ENCODE measurements at places on chromosomes 2 and 18. TPM values are rescaled to one million over a fixed set of nuclear protein-coding genes. Genes with fewer than 3 reads are reported as not detected.

Gene ARHGAP15
- total RNA-seq = 6.8 TPM

Gene RNMT
- total RNA-seq = 27.0 TPM

DNA sequence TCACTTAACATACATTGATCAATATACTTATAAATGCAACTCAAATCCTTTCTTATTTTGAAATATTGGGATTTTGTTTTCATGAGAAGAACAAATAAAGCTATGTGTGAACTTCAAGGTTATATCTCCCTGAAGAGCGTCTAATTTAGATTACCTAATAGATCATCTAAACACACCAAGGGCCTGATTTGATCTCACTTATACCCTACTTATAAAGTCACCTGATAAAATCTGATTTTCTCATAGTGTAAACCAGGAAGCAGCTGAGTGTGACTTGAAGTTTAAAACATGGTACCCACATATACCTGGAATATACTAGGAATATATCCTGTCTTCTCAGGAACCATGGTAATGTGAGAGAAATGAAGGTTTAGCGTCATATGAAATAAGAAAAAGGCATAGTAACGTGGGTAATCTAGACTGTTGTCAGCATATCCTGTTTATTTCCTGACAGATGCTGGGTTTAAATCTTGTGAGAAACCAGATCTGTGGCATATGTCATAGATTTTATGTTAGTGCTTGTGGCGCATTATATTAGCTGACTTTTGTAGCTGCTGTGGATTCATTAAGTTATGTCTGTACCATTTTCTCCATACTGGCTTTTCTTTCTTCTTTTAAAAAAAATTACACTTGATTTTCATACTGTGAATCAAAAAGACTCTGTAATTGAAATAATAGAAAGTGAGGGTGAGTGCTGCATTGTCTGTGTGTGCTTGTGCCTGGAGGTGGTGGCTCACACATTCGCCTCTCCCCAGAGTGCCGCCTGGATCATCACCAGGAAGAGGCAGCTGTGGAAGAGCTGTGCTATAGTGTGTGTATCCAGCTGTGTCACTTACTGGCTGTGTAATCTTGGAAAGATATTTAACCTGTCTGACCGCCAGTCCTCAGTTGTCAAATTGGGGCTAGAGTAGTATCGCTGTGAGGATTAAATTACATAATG lies 164.0 kb downstream of the MYO3B start:
- no peak for DNase-seq

DNA sequence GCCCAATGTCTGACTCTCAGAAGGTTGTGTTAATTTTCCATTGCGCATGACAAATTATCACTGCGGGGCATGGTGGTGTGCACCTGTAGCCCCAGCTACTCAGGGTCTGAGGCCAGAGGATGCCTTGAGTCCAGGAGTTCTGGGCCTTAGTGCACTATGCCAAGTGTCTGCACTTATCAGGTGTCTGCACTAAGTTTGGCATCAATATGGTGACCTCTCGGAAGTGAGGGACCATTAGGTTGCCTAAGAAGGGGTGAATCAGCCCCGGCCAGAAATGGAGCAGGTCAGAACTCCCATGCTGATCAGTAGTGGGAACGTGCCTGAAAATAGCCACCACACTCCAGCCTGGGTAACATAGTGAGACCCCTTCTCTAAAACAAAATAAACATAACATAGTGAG lies 61.7 kb upstream of the ZNF532 start:
- DNase-seq = no peak

- peak; percentile 87 for DNase-seq
Observed at GRCh38 chr2:112692495-112692911, 28.3 kb upstream of the NT5DC4 start.

Gene MRPS5
- total RNA-seq = 69.4 TPM

DNA sequence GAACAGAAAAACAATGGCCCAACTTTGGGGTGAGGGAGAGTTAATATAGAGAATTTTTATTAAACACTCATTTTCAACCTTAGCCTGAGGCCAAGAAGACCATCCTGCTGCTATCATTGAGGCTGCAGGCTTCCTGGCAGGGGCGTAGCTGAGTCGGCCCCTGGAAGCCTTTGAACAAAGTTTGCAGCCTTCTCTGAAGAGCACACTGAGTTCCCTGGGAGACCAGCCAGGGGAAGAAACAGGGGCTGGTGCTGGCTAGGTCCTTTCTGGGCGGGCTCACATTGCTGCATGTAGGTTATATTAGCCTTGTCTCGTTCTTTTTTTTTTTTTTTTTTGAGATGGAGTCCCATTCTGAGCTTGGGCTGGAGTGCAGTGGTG lies 126.8 kb upstream of the HS6ST1 start:
- peak; percentile 41 for DNase-seq

Gene NTSR2
- total RNA-seq = not detected

- no peak for DNase-seq
Observed at GRCh38 chr2:168146892-168147810, 100.2 kb downstream of the STK39 start.

DNA sequence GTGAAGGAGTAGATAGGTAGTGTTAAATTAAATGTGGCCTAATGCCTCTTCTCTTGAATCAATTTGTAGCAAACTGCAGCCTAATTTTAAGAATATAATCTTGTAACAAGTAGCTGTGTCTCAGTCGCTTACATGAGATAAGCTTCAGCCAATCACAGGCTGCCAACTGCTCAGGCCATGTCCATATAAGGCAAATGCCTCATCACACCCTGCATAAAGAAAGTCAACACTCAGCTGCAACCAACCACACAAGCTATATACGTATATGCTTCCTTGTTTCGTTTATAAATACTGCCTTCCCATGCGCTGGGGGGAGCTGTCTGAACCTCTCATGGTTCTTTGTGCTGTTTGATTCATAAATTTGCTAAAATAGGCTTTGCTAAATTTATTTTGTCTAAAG lies 476.3 kb downstream of the TRIB2 start:
- no peak for DNase-seq

Gene SERPINB13
- total RNA-seq = not detected

Measured in cardiac septum (tissue), 1 donor.